Hematopoietic multipotent progenitor cell (in vitro differentiated cells): ENCODE measurements at places on chromosomes 5 and 9.
A peak's percentile ranks its signal among the peaks of the same experiment; 100 is the strongest.

DNA sequence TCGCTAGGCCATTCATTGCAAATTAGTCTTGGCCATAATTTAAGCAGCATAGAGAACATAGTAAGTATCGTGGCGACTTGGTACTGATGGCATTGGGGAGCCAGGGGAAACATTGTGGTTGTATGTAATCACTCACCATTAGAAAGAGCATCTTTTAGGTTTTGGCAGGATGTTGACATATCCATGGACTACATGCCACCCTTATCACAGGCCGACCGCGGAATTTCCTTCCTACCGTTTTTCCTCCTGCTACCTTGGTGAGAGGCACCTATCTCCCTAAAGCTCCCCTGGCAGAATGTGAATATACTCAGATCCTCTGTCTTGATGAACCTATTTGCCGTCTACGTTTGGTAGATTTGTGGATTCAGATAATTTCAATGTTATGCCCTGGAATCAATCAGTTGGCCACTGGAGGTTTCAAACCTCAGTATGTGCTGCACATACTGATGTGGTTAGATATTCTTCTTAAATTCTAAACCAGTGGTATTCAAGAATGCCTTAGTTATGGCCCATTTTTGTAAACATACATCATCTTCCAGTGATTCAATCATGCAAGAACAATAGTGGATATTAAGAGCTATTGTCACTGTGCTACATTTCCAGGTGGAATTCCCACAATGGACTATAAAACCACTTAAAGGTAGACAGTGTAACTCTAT is 271.0 kb upstream of the HAPLN1 start:
- DNase-seq = no peak

DNA sequence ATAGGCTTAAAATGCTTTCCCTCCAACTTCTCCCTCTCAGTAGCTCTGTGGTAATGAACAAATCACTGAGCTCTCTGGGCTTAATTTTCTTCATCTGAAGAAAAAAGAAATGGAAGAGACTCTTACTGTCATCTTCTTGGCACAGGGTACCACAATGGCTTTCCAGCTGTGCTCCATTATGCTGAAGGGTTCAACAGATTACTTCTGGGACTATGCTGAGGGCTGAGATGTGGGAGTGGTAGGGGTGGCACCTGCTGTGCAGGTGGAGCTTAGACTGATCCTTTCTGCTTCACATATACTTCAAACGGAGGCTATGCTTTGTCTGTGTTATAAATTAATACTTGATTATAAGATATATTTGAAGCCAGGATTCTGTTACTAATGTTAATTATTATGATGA is 840.2 kb upstream of the C9orf72 start:
- DNase-seq = no peak

DNA sequence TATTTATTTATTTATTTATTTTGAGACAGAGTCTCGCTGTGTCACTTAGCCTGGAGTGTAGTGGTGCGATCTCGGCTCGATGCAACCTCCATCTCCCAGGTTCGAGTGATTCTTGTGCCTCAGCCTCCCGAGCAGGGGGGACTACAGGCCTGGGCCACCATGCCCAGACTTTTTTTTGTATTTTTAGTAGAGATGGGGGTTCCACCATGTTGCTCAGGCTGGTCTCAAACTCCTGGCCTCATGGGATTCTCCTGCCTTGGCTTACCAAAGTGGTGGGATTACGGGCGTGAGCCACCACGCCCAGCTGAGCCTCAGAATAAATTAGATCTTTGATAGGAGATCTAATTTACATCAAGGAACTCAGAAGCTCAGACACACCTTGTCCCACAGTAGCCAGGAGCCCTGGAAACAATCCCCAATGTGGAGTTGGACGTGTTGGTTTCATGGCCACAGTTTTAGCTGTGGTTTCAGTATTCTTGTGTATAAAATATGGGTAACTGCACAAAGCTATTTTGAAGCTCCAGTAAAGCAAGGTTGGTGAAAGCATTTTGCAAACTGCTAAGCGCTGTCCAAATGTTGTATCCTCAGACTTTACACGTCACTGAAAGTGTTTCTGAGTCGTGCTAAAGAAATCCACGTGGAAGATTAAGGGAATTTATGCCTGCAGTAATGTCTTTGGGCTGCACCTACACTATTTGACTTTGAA is 3.0 kb upstream of the HNRNPAB start:
- no peak for DNase-seq

DNA sequence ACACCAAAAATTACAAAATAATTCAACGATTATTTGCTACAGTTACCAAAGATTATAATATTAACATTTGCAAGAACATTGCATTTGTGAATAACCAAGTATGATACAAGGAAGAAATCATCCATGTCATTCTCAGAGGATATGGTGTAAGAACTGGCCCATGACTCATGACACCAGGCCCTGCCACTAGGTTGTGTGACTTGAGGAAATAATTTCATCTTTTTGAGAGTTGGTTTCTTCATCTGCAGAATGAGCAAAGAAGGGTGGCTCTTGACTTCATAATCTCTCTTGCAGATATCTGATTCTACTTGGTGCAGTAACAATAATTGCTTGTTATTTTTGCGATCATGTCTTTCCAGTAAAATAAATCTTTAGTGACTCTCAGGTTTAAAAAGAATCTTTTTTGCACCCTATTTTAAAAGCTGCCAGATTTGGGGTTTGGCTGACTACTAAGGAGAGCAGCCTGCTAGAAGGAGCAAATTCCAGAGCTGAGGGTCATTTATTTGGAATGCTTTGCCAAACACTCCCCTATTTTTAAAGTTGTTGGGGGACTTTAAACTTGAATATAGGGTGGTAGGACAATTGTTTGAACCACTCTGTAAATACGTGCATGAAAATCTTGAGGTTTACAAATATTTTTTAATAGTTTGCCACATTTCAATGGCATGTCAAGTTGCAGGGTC is 23.5 kb downstream of the ITGA1 start:
- DNase-seq = no peak

DNA sequence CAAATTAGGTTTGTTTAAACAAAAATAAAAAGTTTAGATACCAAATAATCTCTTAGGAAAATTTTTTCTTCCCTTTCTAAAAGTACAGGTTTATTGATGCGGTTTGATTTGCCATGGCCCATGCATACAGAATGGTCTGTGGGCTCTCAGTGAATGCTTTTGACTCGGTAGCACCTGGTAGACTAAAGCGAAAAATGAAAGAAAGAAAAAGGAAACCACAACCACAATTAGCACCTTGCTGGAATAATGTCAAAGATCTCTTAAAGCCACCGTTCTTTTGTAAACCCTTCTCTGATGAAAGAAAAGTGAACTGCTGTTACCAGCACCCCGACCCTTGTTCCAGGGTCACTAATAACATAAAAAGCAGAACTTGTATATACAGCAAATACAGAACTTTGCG is 157.9 kb downstream of the NFIB start:
- DNase-seq = no peak

GRCh38 chr5:153660919-153661318 is 170.4 kb downstream of the GRIA1 start:
- no peak for DNase-seq

DNA sequence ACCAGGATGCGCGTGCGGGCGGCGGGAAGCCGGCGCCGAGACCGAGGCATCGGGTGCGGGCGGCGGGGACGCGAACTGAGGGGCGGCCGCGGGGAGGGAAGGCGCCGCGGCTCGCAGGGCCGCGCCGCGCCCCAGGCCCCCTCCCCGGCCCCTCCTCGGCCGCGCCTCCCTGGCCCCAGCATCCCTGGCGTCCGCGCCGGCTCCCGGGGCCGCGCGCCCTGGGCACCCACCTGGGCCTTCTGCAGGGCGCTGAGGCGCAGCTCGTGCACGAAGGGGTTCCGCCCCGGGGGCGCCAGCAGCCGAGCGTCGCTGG is 324 bp downstream of the LPCAT1 start:
- no peak for DNase-seq

DNA sequence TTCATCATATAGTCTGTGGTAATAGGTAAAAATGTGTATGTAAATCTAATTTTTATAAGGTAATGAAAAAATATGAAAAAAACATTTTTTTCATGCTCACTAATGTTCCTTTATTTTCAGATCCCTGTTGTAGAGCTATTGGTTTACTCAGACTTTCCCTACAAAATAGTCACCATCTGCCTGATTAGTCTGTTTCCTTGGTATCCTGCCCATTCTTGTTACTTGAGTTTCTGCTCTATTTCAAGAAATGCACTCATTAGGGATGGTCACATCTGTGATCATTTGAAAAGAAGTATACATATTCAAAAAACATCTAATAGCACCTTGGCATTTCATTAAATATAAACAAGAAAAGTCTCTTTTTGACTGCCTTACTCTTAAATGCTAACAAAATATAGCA is 21.6 kb upstream of the RASA1 start:
- DNase-seq = no peak

DNA sequence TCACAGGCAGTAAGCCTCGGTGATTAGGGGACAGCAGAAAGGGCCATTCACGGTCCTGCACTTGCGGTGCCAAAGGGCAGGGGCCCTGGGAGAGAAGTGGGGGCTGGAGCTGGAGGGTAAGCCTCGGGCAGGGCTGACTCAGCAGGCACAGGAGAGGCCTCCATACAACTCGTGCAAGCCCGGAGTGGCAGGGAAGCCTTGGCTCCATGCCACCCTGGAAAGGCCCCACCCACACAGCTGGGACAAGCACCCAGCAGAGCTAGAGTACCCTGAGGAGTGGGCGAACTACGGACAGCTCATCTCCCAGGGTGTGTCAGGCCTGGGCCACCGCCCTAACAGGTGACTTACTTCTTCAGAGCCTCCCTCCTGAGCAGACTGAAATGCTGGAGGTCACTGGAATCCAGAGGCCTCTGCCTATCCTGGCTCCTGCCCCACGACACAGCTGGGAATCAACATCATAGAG is 5.6 kb upstream of the CAMK2A start:
- DNase-seq = no peak

DNA sequence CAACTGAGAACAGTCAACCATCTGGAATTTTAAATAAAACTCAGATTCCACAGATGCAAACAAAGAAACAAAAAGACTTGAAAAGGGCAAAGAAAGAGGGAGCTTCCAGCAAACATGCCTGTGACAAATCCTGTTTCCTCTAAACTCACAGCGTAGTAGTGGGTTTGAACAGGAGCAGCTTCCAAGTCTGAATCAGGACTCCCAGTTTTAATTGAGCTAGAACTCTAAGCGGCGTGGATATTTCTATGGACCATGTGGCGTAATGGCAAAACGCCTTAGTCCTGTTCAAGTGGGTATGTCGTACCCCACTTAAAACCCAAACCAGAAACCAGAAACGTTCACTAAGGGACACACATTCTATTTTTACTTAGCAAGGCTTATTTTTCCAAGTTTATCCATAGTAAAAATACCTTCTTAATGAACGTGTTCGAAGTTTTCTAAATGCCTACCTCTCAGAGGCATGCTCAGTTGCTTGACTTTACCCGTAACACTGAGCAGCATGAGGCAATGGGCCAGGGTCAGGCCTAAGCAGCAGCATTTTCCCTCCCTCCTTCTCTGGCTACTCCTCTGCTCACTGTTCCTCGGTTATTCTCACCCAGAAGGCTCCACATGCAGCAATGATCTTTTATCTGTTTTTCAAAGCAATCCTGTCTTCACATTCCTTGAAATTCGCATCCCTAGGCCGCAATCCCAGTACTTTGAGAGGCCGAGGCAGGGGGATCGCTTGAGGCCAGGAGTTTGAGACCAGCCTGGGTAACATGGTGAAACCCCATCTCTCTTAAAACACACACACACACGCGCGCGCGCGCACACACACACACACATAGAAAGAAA is 77.9 kb downstream of the FNBP1 start:
- DNase-seq = no peak

- peak; percentile 62 for DNase-seq
Measured at GRCh38 chr5:95822542-95823181, at the start of gene GLRX. GLRX (minus strand) TSS chr5:95822726; CDS start chr5:95822662, 64 bp downstream.

DNA sequence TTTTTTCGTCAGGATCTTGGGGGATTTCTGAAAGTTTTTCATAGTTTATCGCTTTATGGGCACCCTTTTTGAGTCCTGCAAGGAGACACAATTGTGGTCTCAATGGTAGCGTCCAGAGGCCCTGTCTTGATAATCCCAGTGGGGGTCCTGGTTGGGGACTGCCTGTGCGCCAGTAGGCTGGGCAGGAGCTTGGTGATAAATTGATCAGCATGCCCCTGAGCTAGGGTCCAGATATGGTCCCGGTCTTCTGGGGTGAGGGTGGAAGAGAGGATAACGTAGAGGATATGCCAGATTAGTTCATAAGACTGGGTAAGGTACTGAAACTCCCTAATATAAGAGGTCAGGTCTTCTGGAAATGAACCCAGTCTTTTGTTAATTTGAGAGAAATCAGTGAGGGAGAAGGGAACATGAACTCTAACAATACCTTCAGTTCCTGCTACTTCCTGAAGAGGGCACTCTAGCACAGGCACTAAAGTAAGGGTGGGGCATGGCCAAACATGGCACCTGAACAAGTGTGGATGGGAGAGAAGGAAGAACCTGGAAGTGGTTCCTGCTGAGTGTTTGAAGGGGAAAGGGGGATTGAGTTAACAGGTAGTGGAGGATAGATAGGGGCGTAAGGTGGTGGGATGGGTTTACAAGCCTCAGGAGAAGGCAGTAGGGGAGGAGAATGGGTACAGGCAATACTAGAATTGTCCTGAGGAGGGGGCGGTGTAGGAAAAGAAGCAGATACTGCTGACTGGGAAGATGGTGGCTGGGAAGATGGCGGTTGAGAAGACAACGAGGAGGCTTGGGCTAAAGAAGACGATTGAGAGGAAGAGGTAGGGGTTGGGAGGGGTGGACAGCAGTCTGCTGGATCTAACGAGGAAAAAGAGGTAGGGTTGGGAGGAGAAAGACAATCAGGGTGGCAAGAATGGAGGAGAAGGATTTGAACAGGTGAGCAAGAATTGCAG is 33.8 kb upstream of the ANXA2R start:
- peak; percentile 74 for DNase-seq

DNA sequence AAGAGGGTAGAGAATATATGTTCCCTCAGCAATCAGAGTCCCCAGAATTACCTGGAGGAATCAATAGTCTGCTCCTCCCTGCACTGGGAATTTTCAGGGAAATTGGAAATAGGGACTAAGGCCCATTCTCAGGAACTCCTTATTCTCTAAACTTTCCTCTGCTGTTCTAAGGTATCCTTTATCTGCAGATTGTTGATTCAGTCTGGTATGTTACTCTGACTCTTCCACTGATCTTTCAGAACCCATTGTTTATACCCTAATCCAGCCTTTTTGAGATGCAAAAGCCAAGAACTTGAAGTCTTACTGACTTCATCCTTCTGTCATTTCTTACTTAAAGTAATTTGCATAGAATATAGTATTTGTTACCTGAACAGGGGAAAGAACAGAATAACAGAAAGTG is 143.5 kb upstream of the PPP1R2B start:
- no peak for DNase-seq

- DNase-seq = no peak
Measured at GRCh38 chr9:512555-513272, 298.0 kb downstream of the DOCK8 start.

DNA sequence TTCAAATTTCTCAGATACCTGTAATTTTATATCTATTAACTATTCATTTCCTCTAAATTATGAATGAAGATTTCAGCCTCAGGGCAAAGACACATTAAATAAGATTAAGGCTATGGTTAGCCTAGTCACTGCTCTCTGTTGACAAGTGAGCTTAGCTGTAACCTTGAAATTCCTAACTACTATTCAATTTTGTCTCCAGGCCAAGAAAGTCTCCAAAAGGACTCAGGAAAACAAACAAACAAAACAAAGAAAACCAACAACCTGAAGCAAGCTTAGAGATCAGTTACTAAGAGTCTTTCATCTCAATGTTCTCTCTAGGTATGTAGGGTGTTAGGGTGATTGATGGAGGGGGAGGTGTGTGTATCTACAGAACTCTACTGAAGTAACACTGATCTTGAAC is 9.6 kb upstream of the CTNNAL1 start:
- no peak for DNase-seq

- no peak for DNase-seq
Measured at GRCh38 chr5:104821606-104822005, 1259.0 kb upstream of the NUDT12 start.

GRCh38 chr5:169115461-169116124 is 185.3 kb downstream of the SLIT3 start:
- DNase-seq = no peak
